ENCODE measurements at places on chromosomes 1 and 21. TPM values are rescaled to one million over a fixed set of nuclear protein-coding genes. Genes with fewer than 3 reads are reported as not detected.
A peak's percentile ranks its signal among the peaks of the same experiment; 100 is the strongest.

DNA sequence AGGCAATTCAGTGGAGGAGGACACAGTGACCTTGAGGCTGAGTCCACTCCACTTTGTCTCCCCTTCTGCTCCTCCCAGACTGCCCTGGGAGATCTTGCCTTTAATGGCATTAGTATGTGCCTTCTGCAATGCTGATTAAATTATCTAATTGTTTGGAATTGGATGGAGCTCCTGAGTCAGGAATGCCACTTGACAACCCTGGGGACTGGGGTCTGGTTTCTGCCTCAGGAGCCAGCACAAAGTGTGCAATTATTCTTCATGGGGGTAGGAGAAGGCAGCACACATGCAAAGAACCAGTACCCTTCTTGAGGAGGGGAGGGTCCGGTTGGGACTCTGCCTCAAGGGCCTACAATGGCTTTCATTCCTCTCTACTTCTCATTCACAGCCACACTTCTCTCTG lies 11.9 kb upstream of the PLXNA2 start:
- H3K27me3 ChIP-seq: no peaks in the 10 kb centered on the region
- DNase-seq: no peak
- H3K4me1 ChIP-seq: no peaks in the 10 kb centered on the region
- no peak overlapping the region for H3K4me3 ChIP-seq
- H3K36me3 ChIP-seq: no peaks in the 10 kb centered on the region

- H3K4me1 ChIP-seq: peaks cover 10% of the 10 kb centered on the region
- no peaks in the 10 kb centered on the region for H3K27me3 ChIP-seq
- H3K36me3 ChIP-seq: peaks cover 100% of the 10 kb centered on the region
- no peak for DNase-seq
Observed at GRCh38 chr21:42441963-42442362, 38.3 kb downstream of the UBASH3A start.

GRCh38 chr1:27257155-27257554 lies 22.7 kb downstream of the WDTC1 start:
- DNase-seq: no peak
- no peak overlapping the region for H3K27ac ChIP-seq
- no peak overlapping the region for H3K4me3 ChIP-seq
- H3K36me3 ChIP-seq: no peaks in the 10 kb centered on the region
- peaks cover 42% of the 10 kb centered on the region for H3K4me1 ChIP-seq
- H3K27me3 ChIP-seq: no peaks in the 10 kb centered on the region

DNA sequence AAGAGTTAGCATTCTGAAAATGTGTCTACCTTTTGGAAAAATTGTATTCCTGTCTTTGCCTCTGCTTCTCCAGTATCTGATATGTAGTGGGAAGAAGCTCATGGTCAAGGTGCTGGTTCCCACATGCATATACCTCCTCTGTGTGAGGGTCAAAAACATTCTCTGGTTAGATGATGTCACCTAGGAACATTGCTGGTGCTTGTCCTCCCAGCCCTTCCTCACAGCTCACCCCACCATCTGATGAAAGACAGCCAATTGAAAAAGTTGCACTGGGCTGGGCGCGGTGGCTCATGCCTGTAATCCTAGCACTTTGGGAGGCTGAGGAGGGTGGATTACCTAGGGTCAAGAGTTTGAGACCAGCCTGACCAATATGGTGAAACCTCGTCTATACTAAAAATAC lies 154.4 kb downstream of the NR5A2 start:
- no peak overlapping the region for H3K4me3 ChIP-seq
- H3K27ac ChIP-seq: no peak overlapping the region
- no peak for DNase-seq
- H3K4me1 ChIP-seq: no peaks in the 10 kb centered on the region

GRCh38 chr1:30904962-30905335 lies 3.6 kb downstream of the SDC3 start:
- H3K4me1 ChIP-seq: no peaks in the 10 kb centered on the region
- H3K27me3 ChIP-seq: peaks cover 4% of the 10 kb centered on the region
- H3K4me3 ChIP-seq: no peak overlapping the region
- no peak for DNase-seq

- no peaks in the 10 kb centered on the region for H3K27me3 ChIP-seq
- H3K36me3 ChIP-seq: no peaks in the 10 kb centered on the region
- DNase-seq: peak; percentile 3
- no peak overlapping the region for H3K27ac ChIP-seq
Observed at GRCh38 chr1:237799762-237800474, 90.8 kb downstream of the ZP4 start.

DNA sequence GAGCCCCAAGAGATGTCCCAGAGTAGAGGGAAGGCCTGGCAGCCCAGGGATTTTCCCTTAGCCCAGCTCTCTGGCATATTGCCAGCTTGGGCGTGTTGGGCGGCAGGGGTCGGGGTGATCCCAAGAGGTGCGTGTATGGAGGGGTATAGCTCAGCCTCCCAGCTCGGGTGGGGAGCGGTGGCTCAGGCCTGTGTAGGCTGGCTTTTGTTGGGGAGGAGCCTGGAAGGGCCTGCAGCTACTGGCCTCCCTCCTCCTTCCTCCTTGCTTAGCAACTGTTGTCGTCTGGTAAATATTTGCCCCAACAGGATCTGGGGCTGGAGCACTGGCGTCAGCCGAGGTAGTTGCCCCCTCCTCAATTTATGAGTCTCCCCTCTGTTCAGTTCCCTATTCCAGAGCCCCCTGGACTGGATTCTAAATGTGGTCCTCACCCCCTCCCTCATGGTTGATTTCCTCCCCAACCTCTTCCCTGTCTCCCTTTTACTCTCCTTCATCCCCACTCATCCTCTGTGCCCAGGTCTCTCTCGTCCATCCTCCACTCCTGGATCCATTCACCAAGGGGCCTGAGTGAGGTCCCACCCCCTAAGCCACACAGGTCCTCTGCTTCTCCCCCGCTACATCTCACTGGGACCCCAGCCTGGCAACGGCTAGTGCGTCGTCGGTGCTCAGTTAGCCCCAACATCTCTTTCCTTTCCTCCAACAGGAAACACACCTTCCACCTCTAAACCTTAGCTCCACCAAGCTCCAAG lies 10.3 kb upstream of the LMNA start:
- no peak overlapping the region for H3K4me3 ChIP-seq
- peaks cover 38% of the 10 kb centered on the region for H3K4me1 ChIP-seq
- no peaks in the 10 kb centered on the region for H3K36me3 ChIP-seq
- peak; percentile 32 for DNase-seq
- H3K27me3 ChIP-seq: no peaks in the 10 kb centered on the region

GRCh38 chr21:16302851-16303282 lies 573.1 kb downstream of the USP25 start:
- H3K27me3 ChIP-seq: no peaks in the 10 kb centered on the region
- H3K36me3 ChIP-seq: no peaks in the 10 kb centered on the region
- no peak overlapping the region for H3K27ac ChIP-seq
- DNase-seq: no peak
- H3K4me3 ChIP-seq: no peak overlapping the region
- H3K4me1 ChIP-seq: no peaks in the 10 kb centered on the region

Gene LRRC38
- total RNA-seq: not detected

Gene KCTD3
- 6.0 TPM for total RNA-seq

Gene PLA2G2D
- total RNA-seq: not detected

Gene HAX1
- 104 TPM for total RNA-seq
